ENCODE measurements at places on chromosomes 5 and 9.
A peak's percentile ranks its signal among the peaks of the same experiment; 100 is the strongest.

GRCh38 chr9:133734590-133735414, 3.4 kb downstream of the SARDH start:
- no peak for DNase-seq

GRCh38 chr5:58886315-58887207, 303.7 kb downstream of the RAB3C start:
- peak; percentile 60 for DNase-seq

DNA sequence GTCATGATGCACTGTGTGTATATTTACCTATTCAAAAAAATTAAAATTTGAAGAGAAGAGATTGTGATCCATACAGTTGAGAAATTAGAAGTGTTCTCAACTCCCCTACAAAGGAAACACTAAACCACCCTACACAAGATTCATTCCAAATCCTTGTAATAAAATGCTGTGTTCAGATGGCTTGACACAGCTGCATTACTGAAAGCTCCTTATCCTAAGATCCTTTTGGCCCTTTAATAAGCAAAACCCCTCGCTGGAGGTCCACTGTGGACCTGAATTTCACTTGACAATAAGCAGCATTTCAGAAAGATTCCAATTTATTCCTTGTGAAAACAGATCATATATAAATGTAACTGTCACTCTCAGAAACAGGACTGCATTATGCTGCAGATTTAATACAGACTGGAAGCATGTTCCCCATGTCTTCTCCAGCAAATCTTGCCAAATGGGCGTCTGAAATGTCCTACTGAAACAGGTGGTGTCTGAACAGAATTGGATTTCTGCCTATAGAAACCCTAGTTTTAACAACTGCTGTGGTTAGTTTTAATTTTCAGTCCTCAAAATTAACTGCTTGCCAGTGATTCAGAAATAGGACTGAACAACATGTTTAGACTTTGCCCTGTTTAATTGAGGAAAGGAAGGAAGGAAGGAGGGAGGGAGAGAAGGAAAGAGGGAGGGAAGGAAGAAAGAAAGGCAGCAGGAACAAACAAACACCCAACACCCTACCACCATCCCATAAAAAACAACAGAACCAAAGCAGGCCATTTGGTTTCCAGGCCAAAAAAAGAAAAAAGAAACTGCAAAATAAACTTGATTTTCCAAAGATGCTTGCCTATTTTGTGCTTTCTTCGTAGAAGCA, 179.6 kb downstream of the MLLT3 start:
- DNase-seq: no peak

GRCh38 chr5:132388244-132389050, 18.9 kb downstream of the SLC22A5 start:
- DNase-seq: peak; percentile 30

GRCh38 chr9:122100756-122101155, 7.6 kb upstream of the TTLL11 start:
- DNase-seq: no peak

DNA sequence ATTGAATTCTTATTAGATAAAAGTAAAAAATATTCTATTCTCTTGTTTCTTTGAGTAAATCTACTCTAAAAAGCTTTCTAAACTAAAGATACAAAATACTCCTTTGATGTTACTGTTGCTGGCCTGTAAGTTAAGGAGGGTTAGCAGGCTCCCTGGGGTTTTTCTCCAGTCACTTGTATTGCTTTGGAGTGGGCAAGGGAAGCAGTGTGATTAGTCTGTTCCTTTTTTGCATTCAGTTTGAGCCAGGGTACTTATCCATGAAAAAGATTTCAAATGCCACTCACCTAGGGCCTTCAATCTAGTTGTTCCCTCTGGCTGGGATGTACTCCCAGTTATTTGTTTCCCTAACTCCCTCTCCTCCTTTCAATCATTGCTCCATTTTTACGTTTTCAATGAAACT, 256.2 kb upstream of the SMC2 start:
- DNase-seq: no peak

GRCh38 chr9:84439250-84439649, 98.7 kb upstream of the SLC28A3 start:
- DNase-seq: no peak

- no peak for DNase-seq
Measured at GRCh38 chr9:71941060-71941568, 29.7 kb downstream of the C9orf85 start.

DNA sequence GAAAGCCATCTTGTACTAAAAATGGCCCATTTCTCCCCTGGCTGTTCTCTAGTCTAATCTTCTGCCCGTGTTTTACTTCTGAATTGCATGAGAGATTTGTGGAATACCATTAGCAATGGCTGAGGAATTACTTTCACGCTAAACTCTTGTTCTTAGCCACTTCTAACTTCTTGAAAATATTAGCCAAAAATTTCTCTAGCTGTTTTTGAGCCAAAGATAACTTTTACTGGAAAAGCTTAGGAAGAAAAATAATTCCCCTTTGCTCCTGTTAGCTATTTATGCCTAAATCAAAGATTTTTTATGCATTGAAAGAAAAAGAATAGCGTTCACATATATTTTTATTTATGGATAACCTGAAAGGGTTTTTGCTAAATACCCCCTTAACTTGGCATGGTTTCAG, 287.8 kb downstream of the MTRR start:
- no peak for DNase-seq

GRCh38 chr5:53358794-53359193, 121.6 kb upstream of the FST start:
- DNase-seq: no peak

DNA sequence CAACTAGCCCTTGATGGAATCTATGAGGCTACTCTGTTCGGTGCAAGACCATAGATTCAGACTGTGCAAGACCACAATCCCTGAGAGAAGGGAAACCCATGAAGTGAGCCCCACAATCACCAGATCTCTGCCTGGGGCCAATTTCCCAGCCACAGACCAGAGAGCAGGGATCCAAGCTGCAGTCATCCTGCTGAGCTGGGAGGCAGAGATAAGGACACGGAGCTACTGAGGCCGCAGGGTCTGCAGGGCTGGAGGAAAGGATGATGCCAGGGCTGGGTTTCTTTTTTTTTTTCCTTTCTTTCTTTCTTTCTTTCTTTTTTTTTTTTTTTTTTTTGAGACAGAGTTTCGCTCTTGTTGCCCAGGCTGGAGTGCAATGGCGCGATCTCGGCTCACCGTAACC, 47.7 kb upstream of the FUBP3 start:
- DNase-seq: no peak

- no peak for DNase-seq
Measured at GRCh38 chr5:164336276-164336675, 830.9 kb downstream of the MAT2B start.

DNA sequence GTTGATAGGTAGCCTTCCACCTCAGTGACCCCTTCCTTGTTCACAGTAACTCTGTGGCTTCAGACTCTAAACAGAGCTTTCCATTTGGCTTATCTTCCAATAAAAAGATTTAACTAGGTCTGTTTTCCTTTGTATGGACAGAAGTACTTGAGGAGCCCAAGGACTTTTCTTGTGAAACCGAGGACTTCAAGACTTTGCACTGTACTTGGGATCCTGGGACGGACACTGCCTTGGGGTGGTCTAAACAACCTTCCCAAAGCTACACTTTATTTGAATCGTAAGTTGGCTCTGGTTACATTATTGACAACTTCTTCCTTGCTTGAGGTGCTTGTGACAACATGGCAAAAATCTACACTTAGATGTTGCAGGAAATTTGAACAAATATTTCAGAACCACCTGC, 39.4 kb downstream of the OSMR start:
- DNase-seq: no peak

GRCh38 chr9:80866576-80867227, 822.6 kb downstream of the TLE1 start:
- no peak for DNase-seq

DNA sequence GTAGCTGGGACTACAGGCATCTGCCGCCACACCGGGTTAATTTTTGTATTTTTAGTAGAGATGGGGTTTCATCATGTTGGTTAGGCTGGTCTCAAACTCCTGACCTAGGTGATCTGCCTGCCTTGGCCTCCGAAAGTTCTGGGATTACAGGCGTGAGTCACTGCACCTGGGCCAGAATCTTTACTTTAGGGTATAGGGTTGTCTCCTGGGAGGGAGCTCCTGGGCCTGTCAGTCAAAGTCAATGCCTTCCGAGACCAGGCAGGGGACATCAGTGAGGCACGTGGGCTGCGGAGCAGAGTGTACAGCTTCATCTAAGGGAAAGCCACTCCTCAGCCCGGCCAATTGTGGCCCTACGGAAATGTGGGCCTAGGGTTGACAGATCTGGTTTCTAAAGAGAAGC, 108.6 kb downstream of the FGF18 start:
- DNase-seq: no peak

GRCh38 chr5:146338774-146339714, at the start of gene POU4F3:
TSS of gene POU4F3 (plus strand) at chr5:146338839. CDS start at chr5:146339113, 274 bp downstream.
- no peak for DNase-seq

GRCh38 chr9:112059145-112059965, 115.7 kb downstream of the SUSD1 start:
- DNase-seq: peak; percentile 55

- no peak for DNase-seq
Measured at GRCh38 chr9:4138781-4139180, 161.1 kb downstream of the GLIS3 start.

GRCh38 chr5:133241179-133242092, 189.6 kb downstream of the HSPA4 start:
- no peak for DNase-seq

- no peak for DNase-seq
Measured at GRCh38 chr5:100550531-100551051, 15.4 kb downstream of the FAM174A start.

DNA sequence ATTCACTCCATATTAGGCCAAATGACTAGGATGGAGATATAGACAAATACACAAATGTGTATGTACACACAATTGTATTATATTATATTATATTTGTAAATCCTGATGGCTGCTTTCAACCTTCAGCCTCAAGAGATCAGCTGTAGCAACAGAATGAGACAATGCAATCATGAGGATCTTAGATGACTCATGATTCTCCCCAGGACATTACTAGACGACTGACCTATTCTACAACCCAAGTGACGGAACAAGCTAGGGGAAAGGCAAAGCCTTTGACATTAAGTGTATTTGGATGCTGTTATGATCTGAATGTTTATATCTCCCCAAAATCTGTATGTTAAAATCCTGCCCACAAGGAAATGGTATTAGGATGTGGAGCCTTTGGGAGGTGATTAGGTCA, 66.5 kb downstream of the COX7C start:
- DNase-seq: no peak

- peak; percentile 80 for DNase-seq
Measured at GRCh38 chr5:32312197-32312594, 543 bp downstream of the MTMR12 start.

GRCh38 chr5:141636106-141636412, 590 bp downstream of the HDAC3 start:
- no peak for DNase-seq

- peak; percentile 14 for DNase-seq
Measured at GRCh38 chr5:143605403-143606005, 202.0 kb upstream of the NR3C1 start.

Data from transverse colon (tissue), 4 donors.